ENCODE measurements at places on chromosomes 13 and 19. TPM values are rescaled to one million over a fixed set of nuclear protein-coding genes. Genes with fewer than 3 reads are reported as not detected.

- DNase-seq, result no peak
Observed at GRCh38 chr13:64688893-64689677, 2541.1 kb downstream of the PCDH9 start.

GRCh38 chr19:29872224-29872731, 60.5 kb downstream of the CCNE1 start:
- DNase-seq, result no peak

DNA sequence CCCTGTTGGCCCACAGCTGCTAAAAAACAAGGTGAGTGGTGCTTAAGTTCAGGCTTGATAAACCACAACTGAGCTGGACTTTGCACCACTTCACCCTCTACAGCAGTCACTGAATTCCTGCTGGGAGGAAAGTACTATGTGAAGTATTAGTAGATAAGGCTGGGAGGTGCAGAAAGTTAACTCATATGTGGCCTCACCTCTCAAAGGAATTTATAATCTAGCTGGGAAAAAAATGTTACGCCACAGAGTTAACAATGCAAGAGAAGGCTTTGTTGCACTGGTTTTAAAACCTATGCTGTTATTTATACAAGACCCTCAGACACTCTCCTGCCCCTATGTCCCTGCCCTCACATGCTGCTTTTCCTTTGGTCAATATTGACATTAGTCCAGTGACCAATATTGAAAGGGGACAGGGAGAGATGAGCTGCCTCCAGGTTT, 60.9 kb downstream of the LIG4 start:
- DNase-seq, result no peak

GRCh38 chr19:33704271-33704670, 82.5 kb downstream of the CHST8 start:
- DNase-seq, result no peak

- DNase-seq, result no peak
Observed at GRCh38 chr19:46204008-46204407, 25.5 kb upstream of the IGFL1 start.

- no peak for DNase-seq
Observed at GRCh38 chr19:23287620-23288019, 37.4 kb upstream of the ZNF724 start.

Gene POSTN
- total RNA-seq, result 11.5 TPM

Gene FFAR2
- 0.12 TPM for total RNA-seq

GRCh38 chr13:99636728-99637353, 135.6 kb downstream of the TM9SF2 start:
- no peak for DNase-seq

DNA sequence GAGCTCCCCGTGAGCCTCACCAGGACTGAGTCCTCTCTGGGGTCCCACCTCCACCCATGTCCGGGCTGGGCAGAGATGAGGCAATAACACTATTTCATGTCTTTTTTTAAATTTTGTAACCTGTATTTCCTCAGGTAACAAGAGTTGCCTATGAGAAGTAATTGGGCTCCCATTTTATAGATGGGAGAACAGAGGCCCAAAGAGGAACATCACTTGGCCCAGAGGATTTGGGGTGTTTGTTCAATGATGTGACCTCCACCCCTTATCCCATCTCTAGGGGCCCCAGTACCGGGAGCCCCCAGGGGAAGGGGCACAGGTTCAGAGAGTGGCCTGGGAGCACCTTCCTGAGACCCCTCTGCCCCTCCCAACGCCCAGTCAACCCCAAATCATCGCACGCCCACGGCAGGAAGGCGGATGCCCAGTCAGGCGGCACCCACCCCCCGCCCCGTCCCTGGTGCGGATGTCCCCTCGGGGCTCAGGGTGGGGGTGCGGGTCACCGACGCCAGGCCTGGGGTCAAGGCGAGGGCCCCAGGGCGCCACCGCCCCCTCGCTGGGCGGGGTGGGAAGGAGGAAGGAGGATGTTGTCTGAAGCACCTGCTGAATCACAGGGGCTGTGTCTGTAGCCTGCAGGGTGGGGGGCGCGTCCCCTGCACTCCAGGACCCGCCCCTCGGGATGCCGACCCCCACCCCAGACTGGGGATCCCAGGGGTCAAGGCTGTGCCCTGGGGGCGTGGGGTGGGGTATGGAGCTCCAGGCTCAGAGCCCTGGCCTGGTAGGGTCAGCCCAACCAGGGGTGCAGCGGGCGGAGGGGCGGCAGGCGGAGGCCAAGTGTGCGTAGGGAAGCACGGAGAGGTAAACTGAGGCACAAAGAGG, 9.0 kb upstream of the CIRBP start:
- DNase-seq, result peak; percentile 55

Gene FXYD3
- not detected for total RNA-seq

- no peak for DNase-seq
Observed at GRCh38 chr13:91722267-91722884, 324.0 kb downstream of the GPC5 start.

DNA sequence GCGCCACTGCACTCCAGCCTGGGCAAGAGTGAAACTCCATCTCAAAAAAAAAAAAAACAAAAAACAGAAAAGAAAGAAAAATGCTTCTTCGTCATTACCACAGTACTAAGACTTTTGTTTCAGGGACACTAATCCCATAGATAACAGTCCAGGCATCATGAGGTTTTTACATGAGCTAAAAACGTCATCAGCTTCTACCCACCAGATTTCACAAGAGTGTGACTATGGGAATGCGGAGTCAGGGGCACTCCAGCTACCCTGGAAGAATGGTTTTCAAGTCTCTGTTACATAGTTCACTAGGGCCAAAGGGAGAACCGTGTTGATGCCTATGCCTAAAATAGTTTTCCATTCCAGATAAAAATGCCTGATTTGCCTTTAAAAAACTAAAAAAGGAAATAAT, 33.2 kb downstream of the RAB20 start:
- DNase-seq, result peak; percentile 11

Gene NCR1
- not detected for total RNA-seq

Gene GPR12
- total RNA-seq, result 0.14 TPM

GRCh38 chr13:87344176-87344575, 327.0 kb upstream of the SLITRK5 start:
- no peak for DNase-seq

DNA sequence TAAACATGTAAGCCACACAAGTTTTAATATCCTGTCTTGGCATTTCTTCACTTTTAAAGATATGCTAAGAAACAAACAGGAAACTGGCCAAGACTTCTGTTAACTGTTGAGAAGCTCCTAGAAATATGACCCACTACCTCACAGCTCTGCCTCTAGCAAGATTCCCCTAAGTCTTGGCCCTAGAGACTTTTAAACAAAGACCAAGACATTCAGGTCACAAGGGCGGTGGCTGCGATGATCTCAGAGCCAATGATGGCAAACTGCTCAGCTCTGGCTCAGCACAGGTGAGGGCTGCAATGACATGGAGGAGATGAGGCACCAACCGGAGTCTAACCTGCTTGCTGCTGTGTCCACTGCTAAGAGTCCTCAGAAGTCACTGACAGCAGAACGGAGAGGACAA, 114.8 kb downstream of the SUCLA2 start:
- no peak for DNase-seq

Gene ZNF682
- total RNA-seq, result 4.7 TPM

Gene KLK10
- total RNA-seq, result not detected

- DNase-seq, result no peak
Observed at GRCh38 chr13:94901070-94901469, 188.7 kb upstream of the SOX21 start.

GRCh38 chr19:51431124-51431523, 13.7 kb upstream of the SIGLEC10 start:
- DNase-seq, result no peak

Gene ONECUT3
- not detected for total RNA-seq

Data from heart left ventricle (tissue), 16 donors.